ENCODE measurements at places on chromosomes 2 and 18.

DNA sequence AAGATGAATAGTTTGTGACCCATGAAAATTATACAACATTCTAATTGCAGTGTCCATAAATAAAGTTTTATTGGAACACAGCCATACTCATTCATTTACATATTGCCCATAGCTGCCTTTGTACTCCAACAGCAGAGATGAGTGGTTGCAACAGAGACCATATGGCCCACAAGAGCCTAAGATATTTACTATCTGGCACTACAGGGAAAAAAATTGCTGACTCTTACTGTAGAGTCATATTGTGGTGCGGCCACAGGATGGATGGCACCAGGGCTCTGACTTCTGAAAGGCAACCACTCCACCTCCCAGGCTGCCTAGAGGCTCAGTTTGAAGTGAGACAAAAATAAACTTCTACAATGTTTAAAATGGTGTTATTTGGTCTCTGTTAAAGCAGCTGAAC, 404.0 kb upstream of the ATP5MC3 start:
- no peak for DNase-seq

DNA sequence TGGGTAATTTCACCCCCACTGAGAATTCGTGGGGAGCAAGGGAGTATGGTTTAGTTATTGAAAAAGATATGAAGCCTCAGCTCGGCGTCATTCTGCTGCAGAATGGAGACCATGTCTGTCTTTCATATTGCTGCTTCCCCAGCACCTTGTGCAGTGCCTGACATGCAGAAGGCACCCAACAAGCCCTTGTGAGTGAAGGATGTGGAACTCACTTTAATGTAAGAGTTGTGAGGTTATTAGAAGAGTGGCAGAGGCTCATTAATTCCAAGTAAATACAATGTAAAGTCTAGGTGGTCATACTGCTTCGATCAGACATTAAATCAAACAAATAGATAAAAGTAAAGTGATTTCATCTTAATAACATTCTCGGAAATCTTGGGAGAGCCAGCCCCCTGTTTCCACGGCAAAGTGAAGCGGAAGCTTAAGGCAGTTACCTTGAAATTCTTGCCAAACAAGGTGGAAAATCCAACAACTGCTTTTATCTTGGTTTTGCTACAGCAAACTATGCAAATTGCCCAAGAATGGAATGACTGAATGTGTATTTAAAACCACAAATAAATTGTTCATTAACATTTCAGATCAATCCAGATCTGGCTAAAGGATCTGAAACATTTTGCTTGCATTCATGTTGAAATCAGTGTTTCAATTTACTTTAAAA, 9.6 kb downstream of the CFAP221 start:
- DNase-seq = no peak

DNA sequence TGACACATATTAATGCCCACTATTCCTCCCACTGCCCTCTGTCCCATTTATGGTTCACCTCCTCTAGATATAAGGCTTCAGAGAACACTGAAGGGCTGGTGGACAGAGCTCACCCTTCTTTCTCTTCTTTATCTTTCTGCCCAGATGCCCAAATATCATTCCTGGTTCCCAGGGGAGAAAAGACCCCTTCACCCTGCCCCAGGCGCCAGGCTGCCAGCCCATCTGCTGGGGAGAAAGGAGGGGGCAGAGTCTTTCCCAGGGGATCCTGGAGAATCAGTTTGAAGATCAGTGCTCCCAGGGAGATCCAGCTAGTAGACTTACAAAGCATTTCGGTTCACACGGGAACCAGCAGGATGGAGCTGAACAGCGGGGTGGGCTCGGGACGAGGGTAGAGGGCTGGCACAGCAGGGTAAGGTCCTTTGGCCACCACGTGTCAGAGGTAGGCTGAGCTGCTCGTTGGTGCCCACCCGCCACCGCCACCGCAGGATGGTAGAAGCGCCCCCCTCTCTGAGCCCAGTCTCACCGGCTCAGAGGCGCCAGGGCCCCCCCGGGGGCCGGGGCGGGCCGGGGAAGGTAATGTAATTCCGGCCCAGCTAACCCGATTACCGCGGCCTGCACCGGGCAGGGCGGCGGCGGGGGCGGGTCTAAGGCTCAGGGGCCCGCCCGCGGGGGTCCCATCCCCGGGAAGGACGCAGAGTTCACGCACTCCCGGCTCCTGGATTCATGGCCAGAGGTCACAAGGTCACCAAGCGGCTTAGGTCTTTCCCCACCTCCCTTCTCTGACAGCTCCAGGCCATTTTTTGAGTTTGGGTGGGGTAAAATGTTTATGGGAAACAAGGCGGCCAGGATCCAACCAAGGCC, 1.3 kb upstream of the TLX2 start:
- DNase-seq = no peak

DNA sequence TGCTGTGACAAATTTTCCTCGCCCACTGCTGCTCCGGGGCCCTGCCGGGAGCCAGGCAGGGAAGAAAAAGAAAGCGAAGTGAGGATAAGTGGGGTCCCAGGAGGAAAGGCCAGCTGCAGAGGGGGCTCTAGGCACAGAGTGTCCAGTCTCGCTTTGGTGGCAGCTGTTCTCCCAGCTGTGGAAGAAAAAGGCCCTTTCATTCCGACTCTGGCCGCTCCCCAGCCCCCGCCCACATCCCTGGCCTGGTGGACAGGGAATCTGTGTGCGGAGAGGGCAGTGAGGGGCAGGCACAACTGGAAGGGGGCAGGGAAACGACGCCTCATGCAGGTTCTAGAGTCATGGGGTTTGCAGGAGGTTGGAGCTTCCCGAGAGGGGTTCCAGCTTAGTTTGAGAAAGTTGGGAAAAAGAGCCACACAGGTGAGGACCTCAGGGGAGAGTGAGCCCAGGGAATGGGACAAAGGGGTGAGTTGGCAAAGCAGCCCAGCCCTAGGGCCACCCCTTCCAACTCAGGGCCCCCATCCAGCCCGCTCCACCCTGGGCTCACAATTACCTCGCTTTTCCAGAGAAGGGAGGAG, 1.8 kb downstream of the RTKN start:
- DNase-seq = peak; percentile 19

- DNase-seq = no peak
Observed at GRCh38 chr2:203853271-203853670, 14.3 kb upstream of the CTLA4 start.

DNA sequence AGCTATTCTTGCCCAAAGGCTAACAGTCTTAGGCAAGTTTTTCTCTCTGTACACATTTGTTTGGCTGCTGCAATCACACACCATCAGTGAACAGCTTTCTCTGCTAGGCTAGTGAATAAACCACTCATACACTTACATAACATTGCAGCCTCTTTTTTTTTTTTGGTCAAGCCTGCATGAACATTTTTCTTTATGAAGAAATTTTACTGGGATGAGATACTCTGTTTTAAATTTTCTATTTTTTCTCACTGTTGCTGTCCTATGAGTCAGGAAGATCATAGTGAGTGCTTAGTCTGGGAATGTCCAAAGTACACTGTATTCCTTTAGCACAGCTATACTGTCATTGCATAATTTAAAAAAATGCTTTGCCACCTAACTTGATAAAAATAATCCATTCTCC, 58.5 kb downstream of the ROCK1 start:
- DNase-seq = no peak

- DNase-seq = no peak
Observed at GRCh38 chr2:62757029-62757428, 51.5 kb downstream of the EHBP1 start.

- no peak for DNase-seq
Observed at GRCh38 chr2:158725441-158725891, 69.7 kb upstream of the DAPL1 start.

DNA sequence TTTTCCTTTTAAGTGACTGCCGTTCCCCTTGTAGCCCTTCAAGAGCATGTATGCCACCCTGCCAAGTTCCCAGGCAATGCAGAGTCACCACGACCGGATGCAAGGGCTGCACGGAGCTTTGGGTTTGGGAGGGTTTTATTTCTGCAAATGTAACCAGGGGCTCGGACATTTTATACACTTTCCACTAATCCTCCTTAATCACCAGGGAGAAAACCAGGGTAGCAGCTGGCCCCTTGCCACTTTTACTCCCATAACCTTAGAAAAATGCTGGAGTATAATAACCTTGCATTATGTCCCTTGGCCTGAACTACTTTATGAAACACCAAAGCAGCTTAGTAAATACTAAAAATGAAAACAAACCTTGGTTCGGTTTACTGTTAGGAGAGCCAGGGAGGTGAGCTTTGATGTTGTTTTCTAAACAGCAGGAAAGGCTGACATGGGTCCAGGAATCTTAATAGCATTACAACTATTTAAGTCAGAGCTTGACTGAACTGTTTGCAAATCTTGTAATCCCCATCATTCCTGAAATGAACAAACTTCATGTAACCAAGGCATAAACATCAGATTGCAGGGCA, 152.8 kb upstream of the RIOK3 start:
- no peak for DNase-seq

DNA sequence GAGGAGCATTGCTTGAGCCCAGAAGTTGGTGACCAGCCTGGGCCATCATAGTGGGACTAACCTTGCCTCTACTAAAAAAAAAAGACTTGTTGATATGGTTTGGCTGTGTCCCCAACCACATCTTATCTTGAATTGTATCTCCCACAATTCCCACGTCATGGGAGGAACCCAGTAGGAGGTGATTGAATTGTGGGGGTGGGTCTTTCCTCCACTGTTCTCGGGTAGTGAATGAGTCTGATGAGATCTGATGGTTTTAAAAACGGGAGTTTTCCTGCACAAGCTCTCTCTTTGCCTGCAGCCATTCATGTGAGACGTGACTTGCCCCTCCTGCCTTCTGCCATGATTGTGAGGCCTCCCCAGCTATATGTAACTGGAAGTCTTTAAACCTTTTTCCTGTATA, 47.0 kb downstream of the PROC start:
- no peak for DNase-seq

- DNase-seq = no peak
Observed at GRCh38 chr2:45029215-45029614, 20.0 kb upstream of the SIX2 start.

DNA sequence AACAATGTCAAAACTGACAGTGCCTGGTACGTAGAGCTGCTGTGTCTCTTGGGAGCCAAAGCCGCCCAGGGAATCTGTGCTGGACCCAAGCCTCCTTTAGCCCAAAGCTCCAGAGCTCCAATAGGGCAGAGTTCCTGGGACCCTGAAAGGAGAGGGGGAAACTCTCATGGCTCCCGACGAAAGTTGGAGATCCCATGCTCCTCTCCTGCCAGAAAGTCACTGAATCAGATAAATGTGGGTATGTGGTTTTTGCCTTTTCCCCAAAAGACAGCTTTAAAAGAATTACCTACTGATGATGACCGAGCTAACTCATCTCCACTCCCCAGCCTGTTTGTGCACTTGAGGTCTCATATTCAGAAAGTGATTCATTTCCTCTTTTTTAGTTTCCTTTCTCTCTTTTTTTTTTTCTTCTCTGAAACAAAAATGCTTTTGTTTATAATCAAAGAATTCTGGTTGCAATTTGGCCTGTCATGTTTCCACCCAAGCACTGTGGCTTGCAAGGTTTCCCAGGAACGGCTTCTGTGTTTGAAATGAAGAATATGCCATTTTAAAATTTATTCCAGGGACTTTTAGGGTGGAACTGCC, 14.1 kb upstream of the PMAIP1 start:
- DNase-seq = peak; percentile 92

DNA sequence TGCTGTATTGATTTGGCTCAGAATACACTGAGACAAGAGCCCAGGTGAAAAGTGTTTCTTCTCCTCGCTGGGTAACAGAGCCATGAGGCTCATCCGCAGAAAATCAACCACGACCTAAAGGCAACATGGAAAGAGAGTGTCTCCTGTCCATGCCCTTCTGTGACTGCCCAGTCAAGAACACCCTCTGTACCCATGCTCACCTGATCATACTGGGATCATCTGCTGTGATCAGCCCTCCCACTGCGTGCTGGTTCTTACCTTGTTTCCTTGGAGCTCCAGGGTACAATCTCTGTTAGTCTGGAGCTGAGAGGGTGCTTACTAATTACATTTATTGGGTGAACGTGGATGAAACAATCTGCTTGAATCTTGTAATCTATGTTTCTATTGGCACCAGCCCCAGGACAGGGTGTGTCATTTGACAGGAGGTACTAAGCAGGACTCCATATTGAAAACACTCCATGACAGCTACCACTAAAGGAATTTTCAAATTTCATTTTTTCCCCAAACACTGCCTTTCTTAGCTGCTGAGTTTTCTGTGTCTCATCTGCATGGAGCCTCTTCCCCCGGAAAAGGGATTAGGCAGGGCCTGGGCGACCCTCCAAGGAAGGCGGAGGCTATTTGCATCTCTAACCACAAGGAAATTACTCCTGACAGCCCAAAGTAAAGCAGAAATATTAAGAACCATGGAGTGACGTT, 39.7 kb upstream of the GRP start:
- DNase-seq = no peak

DNA sequence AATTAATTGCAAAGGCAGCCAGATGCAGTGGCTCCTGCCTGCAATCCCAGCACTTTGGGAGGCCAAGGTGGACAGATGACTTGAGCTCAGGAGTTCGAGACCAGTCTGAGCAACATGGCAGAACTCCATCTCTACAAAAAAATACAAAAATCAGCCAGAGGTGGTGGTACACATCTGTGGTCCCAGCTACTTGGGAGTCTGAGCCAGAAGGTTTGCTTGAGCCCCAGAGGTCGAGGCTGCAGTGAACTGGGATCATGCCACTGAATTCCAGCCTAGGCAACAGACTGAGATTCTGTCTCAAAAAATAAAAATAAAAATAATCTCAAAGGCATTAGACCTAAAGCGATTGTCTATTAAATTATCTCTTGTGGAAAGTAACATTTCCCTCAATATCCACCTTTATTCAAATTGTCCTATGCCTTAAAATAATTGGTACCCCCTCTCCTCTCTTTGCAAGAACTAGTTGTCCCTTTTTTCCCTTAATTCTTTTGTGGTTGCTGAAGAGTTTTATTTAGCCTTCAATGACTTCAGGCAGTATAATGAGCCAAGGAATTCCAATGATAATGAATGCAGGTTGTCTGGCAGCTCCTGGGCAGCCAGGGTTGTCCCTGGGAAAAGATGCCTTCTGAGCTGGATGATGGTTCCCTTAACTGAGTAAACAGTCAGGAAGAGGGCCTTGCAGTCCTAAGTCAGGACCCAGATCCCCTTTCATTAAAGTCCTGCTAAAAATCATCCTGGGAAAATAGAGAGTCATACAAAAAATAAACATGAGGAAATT, 32.2 kb downstream of the GPR75 start:
- no peak for DNase-seq

GRCh38 chr18:28015671-28016070, 161.3 kb downstream of the CDH2 start:
- no peak for DNase-seq

- DNase-seq = no peak
Observed at GRCh38 chr2:238557936-238558335, 131.2 kb downstream of the ASB1 start.

DNA sequence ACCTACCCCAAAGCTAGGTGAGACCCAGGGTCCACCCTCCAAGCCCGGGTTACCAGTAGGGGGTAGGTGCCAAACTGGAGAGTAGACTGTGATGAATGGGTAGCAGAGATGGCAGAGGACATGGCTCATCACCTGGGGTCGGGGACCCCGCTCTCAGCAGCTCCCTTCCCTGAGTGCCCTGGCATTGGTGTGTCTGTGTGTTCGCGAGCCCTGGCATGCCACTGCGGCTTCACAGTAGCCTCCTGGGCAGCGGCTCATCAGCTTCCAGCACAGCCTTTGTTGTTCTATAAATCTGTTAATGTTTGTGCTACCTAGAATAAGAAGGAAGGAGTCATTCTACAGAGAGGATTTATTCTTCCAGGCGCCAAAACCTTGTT, 62.6 kb upstream of the ALPP start:
- no peak for DNase-seq

All from SJSA1 (cell line).